ENCODE measurements at places on chromosomes 6 and 20. TPM values are rescaled to one million over a fixed set of nuclear protein-coding genes. Genes with fewer than 3 reads are reported as not detected.

Gene MYMX
- not detected for polyA plus RNA-seq

Gene HLA-DRA
- 4,194 TPM for polyA plus RNA-seq

- H3K27me3 ChIP-seq, result no peaks in the 10 kb centered on the region
- no peaks in the 10 kb centered on the region for H3K36me3 ChIP-seq
- H3K4me3 ChIP-seq, result no peak overlapping the region
- peaks cover 19% of the 10 kb centered on the region for H3K4me1 ChIP-seq
These were observed 73.6 kb downstream of the NDUFAF5 start for GRCh38 chr20:13858439-13858838.

GRCh38 chr6:111484633-111484930 lies 1.6 kb upstream of the REV3L start:
- H3K27ac ChIP-seq, result peak overlapping the region; percentile 99
- DNase-seq, result no peak
- peak overlapping the region; percentile 90 for H3K4me3 ChIP-seq
- H3K27me3 ChIP-seq, result no peaks in the 10 kb centered on the region
- H3K4me1 ChIP-seq, result peaks cover 40% of the 10 kb centered on the region

GRCh38 chr6:149843051-149843633 lies 21.0 kb downstream of the LRP11 start:
- H3K4me3 ChIP-seq, result no peak overlapping the region
- H3K36me3 ChIP-seq, result no peaks in the 10 kb centered on the region
- no peaks in the 10 kb centered on the region for H3K27me3 ChIP-seq
- no peak for DNase-seq
- H3K4me1 ChIP-seq, result no peaks in the 10 kb centered on the region

GRCh38 chr6:106745824-106746582 lies 116.6 kb downstream of the QRSL1 start:
- no peaks in the 10 kb centered on the region for H3K36me3 ChIP-seq
- no peak overlapping the region for H3K4me3 ChIP-seq
- no peaks in the 10 kb centered on the region for H3K4me1 ChIP-seq
- H3K27me3 ChIP-seq, result no peaks in the 10 kb centered on the region
- DNase-seq, result no peak

DNA sequence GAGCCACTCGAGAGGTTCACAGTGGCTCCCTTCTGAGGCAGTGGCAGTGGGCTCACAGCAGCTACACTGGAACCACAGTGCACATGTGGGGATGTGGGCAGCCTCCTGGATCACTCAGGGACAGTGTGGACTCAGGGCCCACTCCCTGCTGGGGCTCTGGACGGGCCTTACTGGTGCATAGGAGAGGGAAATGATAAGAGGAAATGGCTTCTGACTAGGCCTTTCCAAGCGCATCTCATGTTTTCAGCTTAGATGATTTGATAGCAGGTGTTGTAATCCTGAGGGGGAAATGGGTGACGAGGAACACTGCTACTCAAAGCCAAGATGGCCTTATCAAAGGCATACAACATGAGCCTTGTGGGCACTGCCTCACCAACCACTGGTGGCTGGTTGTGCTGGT lies 44.0 kb downstream of the PANK2 start:
- no peak overlapping the region for H3K4me3 ChIP-seq
- peaks cover 58% of the 10 kb centered on the region for H3K4me1 ChIP-seq
- H3K36me3 ChIP-seq, result peaks cover 38% of the 10 kb centered on the region
- H3K27ac ChIP-seq, result peak overlapping the region; percentile 68
- H3K27me3 ChIP-seq, result no peaks in the 10 kb centered on the region

Measured in CD14-positive monocyte (primary cell).